ENCODE measurements at places on chromosomes 12 and 14.
A peak's percentile ranks its signal among the peaks of the same experiment; 100 is the strongest.

DNA sequence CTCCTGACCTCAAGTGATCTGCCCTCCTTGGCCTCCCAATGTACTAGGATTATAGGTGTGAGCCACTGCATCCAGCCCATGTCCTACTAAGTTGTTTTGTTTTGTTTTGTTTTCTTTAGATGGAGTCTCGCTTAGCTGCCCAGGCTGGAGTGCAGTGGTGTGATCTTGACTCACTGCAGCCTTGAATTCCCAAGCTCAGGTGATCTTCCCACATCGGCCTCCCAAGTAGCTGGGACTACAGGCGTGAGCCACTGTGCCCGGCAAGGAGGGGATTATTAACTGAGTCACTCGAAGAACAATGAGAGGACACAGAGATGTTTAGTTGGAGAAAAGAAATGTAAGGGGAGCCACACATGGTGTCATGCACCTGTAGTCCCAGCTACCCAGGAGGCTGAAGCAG lies 18.0 kb upstream of the ERBB3 start:
- no peak for DNase-seq

DNA sequence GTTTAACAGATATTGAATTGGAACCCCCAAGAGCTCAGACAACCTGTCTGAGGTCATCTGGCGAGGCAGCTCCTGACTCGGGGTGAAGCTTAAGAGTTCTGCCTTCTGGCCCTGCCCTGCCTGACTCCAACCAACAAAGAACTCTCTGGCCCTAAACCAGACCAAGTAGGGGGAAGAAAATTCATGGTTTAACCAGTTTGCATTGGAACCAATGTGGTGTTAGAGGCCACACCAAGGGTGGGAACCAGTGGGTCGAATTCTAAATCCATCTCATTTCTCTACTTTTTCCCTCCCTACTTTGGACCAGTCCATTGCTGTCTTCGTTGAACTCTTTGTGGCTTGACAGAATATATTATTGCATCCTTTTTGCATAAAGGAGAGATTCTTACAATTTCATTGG lies 30.4 kb upstream of the GSG1 start:
- no peak for DNase-seq

- DNase-seq = peak; percentile 17
Measured at GRCh38 chr12:48542300-48542928, 17.0 kb downstream of the OR8S1 start.

GRCh38 chr12:52186118-52186840 lies 5.5 kb downstream of the KRT80 start:
- DNase-seq = no peak

- DNase-seq = no peak
Measured at GRCh38 chr12:131334835-131335234, 376.1 kb upstream of the SFSWAP start.

GRCh38 chr14:63460680-63461369 lies 82.4 kb downstream of the PPP2R5E start:
- no peak for DNase-seq

DNA sequence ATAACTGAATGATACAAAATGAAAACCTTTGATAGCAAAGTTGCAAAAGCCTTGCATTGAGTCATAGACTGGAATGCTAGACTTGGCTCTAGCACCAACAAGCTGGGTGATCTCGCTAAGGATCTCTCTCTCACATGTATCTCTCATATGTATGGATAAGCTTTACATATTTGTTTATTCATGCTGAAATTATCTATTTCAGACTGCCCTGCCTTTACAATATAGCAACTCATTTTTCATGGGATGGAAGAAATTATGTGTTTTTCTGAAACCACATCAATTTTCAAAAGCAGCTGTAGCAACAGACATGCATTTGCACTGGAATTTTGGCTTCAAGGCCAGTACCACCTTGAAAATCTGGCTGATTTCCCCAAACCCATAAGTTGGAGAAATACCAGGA lies 11.4 kb downstream of the RERG start:
- no peak for DNase-seq

DNA sequence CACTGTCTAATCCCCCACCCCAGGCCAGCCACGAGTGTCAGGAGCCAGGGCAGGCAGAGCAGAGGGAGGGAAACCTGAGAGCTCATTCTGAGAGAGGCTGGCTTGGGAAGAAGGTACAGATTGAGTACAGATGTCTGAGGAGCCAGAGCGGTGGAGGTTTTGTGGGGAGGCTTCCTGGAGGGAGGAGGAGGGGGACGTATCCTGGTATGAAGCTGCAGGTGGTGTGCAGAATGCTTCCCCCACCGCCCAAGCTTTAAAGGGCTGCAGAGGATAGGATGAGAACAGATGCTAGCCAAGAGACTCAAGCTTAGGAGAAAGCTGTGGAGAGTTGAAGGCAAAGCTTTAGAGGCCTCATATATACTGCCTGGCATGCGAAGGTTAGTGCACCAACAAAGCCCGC lies 3.2 kb upstream of the TAMALIN start:
- DNase-seq = no peak

- peak; percentile 51 for DNase-seq
Measured at GRCh38 chr14:62117010-62117750, 355.0 kb downstream of the SNAPC1 start.

DNA sequence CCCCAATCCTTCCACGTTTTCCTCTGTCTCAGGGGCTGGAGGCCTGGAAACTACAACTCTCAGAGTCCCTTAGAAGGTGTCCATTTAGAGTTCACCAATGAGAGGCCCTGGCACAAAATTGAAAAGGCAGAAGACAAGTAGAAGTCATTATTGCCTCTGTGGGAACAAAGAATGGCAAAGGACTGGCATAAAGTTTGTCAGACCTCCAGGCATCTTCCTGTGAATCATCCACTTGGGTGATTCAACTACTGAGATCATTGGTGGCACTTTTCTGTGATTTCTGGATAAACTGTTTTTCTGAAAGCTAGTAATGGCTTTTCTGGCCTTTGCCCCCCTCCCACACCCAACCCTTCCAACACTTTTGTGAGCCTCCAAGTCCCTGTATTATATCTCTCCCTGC lies 42.6 kb upstream of the C12orf42 start:
- no peak for DNase-seq

DNA sequence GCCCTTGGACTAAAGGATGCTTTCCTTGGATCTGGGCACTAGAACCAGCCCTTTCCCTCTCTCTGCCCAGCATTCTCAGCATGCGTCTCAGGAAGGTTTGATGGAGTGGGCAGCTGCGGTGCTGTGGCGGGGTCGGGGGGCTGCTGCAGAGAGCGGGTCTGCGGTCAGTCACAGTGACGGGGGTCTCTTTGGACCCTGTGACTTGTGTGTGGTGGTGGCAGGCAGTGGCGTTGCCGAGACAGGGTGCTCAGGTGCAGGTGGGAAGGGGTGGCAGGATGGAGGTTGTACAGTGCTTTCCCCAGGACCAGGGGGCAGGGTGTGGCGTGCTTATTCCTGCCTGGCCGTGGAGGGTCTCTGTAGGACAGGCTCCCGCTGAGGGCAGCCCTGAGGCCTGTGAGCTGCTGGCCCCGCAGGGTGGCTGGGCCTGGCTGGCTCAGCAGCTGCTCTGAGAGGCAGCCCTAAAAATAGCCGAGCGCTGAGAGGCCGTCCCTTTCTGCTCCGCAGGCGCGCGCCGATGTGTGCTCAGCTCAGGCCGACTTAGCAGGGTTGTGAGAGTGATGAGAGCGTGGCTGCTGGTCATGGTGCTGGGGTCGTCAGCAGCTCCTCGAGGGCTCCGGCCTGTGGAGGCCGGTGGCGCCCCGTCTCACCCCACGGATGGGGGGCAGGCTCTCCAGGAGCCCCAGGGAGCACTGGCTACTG lies 9.7 kb downstream of the PACS2 start:
- no peak for DNase-seq

- no peak for DNase-seq
Measured at GRCh38 chr12:95151821-95152220, 65.4 kb downstream of the FGD6 start.

DNA sequence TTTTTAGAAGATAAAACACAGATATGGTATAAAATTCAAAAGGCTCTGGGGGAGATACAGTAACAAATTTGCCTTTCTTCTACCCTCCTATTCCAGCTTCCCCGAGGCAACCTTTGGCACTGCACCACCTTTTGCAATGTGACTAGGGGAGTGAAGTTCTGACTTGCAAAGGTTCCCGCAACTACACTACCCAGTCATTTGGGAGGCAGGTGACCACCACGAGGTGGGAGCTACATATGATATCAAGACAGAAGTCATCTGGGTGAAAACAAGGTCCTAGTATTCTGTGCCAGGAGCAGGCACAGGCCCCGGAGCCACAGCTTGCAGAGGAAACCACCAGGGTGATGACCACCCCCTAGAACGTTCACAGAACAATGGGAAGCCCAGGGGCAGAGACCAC lies 141.5 kb downstream of the TTC7B start:
- no peak for DNase-seq

GRCh38 chr14:90489916-90490719 lies 93.3 kb downstream of the CALM1 start:
- no peak for DNase-seq

- no peak for DNase-seq
Measured at GRCh38 chr14:34668111-34668510, 38.2 kb upstream of the SNX6 start.

GRCh38 chr14:101542391-101542790 lies 18.9 kb upstream of the DIO3 start:
- DNase-seq = no peak

- no peak for DNase-seq
Measured at GRCh38 chr14:69298131-69299071, 38.4 kb downstream of the GALNT16 start.

DNA sequence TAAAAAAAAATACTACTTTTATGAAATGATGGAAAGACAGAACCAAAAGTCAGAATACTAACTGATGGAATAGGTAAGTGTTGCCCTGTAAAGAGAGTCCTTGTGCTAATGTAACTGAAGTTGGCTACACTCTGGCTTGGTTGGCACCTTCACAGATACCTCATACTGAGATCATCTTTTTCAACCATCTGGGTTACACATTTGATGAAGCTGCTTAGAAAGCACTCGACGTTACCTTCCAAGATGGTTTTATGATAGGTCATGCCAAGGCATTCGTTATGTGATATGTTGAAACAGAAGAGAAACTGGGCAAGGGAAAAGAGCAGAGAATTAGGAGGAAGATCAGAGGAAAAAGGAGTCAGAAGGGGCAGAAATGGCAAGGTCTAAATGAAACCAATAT lies 203.8 kb downstream of the ADAMTS20 start:
- DNase-seq = no peak

- no peak for DNase-seq
Measured at GRCh38 chr12:24810378-24810777, 138.5 kb downstream of the BCAT1 start.

GRCh38 chr12:64733857-64734256 lies 25.3 kb downstream of the GNS start:
- peak; percentile 74 for DNase-seq

DNA sequence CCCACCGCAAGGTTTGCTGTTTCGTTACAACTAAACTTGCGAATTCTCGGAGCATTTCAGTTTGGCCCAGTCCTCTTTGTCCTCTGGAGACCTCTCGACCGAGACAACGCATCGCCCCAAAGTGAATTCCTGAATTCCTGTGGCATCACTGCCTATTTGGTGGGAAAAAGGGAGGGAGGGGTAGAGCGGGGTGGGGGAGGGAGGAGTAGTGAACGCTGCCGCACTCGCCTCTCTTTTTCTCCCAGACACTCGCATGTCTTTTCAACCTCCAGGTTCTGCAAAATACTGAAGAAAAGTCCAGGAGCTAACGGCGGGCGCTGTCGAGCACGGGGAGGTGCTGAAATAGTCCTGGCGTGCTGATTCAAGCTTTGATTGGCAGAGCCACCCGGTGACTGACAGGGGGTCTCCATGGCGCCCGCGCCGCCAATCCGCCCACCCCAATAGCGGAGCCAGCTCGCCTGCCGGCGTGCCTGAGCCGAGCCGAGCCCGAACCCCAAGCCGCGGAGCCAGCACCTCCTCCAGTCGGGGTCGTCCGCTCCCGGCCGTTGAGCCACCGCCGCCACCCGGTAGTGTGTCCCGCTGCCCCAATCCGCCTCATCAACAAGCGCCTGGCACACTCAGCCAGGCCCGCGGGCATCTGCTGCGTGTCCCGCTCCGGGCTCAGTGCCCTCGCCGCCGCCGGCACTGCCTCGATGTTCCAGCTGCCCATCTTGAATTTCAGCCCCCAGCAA lies at the start of gene SIX6:
TSS of gene SIX6 (plus strand) at position 440 of the 731 bp plus-strand sequence. CDS start at position 693, 253 bp downstream.
- peak; percentile 48 for DNase-seq

GRCh38 chr12:78306236-78306635 lies 475.5 kb downstream of the NAV3 start:
- no peak for DNase-seq

GRCh38 chr14:33432407-33433023 lies 493.8 kb downstream of the NPAS3 start:
- peak; percentile 85 for DNase-seq

DNA sequence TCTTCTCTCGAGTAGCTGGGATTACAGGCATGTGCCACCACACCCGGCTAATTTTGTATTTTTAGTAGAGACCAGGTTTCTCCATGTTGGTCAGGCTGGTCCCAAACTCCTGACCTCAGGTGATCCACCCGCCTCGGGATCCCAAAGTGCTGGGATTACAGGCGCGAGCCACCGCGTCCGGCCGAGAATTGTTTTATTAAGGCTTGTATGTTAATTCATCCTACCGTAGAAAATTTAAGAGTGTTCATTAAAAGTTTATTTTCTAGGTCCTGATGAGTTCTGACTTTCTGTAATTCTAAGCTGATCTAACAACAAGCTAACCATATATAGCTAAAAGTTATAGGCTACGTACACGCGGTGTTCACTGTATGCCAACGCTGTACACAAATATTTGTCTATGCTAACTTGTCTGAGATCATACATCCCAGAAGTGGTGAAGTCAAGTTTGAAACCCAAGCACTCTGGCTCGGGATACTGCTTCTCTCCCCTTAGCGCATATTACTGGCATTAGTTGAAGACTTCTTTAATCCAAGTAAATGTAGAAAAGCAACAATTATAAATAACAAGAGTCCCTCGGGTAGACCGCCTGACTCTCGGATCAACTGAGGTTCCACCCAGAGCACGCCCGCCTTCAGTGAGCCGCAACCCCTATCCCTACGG lies 570 bp upstream of the MRPS35 start:
- peak; percentile 26 for DNase-seq

DNA sequence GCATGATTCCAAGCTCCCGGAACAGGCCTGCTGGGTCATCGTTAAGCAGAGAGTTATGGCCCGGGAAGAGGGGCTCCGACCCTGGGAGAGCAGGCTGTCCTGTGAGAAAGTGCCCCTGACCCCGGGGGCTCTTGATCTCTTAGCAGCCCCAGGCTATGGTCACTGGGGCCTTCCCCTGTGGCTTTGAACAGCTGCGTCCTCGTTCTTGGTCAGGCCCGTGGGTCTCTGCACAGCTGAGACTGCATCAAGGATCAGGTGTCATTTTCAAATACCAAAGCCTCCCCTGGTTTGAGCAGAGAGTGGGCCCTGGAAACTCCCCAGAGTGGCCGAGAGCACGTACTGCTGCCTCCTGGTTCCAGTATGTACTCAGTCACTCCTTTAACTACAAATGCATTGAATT lies 114.8 kb downstream of the ESRRB start:
- no peak for DNase-seq

DNA sequence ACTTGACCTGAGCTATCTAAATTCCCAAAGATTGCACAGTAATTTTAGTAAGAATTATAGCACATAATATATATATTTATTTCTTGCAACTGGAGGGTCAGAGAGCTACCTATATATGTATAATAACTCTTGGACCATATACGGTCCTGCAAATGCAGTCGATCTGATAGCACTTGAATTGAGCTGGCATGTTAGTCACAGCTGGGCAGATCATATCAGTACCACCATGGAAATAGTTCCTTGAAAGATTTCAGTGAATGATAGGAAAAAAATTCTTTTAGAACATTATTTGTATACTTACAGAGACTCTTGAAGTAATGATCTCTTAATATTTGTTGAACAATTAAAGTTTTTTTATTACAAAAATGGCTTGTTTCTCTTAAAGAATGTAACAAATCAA lies 94.5 kb upstream of the MON2 start:
- DNase-seq = no peak

GRCh38 chr12:3131129-3131528 lies 54.0 kb downstream of the TSPAN9 start:
- DNase-seq = no peak
